ENCODE measurements at places on chromosomes 2 and 18.

- no peak for DNase-seq
Measured at GRCh38 chr2:114039677-114040076, 149.8 kb downstream of the ACTR3 start.

GRCh38 chr2:108383146-108383830 is 5.5 kb downstream of the SULT1C4 start:
- DNase-seq: no peak

GRCh38 chr2:64086347-64087082 is 57.7 kb downstream of the PELI1 start:
- DNase-seq: no peak

DNA sequence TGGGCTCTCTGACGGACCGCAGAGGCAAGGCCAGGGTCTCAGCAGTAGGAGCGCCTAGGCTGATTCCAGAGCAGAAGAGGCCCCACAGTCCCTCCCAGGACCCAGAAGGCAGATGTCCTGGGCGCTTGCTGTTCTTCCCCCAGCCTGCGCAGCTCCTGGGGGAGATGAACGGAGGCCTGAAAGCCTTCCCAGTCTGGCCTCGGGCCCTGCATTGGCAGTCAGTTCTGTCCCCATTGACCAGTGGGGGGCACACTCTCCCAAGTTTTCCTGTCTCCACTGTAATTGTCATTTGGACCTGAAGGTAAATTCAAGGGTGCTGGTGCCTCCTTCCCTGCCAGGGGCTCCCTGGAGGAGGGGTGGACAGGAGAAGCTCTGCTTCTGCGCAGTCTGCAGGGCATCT is 345.7 kb downstream of the CYP26B1 start:
- DNase-seq: no peak

DNA sequence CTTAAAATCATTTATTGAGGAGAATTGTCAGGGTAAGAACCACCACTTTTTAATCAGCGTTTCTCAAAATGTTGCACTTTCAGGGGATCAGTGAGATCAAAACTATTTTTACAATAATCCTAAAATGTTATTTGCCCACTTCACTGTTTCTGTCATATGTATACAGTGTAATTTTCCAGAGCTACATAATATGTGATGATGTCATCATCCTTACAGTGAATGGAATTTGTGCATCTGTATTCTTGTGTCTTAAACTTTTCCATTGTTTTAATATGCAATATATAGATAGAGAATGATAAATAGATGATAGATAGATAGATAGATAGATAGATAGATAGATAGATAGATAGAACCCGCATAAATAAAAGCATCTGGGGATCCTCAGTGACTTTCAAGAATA is 518.0 kb downstream of the ADCYAP1 start:
- no peak for DNase-seq

DNA sequence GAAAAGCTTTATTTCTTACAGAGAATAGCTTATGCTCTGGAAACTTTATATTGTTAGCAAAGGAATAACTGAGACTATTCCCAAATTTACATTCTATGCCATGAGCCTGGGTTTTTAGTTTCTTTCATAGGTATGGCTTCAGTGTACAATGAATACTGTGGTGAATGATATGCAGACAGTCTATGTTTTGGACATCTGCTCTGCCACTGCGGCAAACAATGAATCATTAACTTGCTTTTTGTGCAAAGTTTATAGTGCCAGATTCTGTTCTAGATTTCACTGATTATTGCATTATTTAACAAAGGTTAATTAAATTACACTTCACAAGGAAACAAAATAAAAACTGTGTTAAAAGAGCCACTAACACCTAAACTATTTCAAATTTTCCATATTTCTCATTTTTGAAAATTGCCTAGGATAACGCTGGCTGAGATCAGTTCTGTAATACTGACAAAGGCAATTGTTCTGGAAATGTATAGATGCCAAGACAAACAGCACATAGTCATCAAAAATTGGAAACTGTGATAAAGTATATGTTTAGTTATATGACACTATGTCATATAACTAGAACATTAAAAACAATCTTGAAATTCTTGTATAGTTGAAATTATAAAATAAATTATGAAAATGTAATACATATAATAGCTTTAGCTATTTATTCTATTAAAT is 74.7 kb downstream of the ITSN2 start:
- DNase-seq: no peak

DNA sequence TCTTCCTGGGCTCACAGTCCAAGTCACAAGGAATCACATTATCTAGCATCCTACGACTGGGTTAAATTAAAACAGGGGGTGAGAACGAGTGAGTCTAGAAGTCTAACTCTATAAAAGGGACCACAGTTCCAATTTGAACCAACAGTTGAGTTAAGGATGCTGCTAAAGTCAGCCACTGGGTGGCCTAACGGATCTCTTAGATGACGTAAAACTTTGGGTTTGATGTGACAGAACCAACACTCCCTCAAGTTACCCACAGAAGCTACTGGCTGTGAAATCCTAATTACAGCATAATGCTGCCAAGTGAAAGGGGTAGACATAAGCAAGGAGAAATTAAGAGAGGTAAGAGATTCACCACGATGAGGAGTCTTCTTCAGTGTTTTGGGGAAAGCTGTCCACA is 32.7 kb upstream of the RUFY4 start:
- DNase-seq: no peak

Measured in CD4-positive, alpha-beta T cell treated with Interferon gamma for 1 hour (primary cell).